NCI-H187 treated with DMSO at 0.1 percent for 48 hours (cell line): ENCODE measurements at places on chromosomes 5 and 9.

- no peak for DNase-seq
Observed at GRCh38 chr9:18185196-18185595, 288.8 kb upstream of the ADAMTSL1 start.

DNA sequence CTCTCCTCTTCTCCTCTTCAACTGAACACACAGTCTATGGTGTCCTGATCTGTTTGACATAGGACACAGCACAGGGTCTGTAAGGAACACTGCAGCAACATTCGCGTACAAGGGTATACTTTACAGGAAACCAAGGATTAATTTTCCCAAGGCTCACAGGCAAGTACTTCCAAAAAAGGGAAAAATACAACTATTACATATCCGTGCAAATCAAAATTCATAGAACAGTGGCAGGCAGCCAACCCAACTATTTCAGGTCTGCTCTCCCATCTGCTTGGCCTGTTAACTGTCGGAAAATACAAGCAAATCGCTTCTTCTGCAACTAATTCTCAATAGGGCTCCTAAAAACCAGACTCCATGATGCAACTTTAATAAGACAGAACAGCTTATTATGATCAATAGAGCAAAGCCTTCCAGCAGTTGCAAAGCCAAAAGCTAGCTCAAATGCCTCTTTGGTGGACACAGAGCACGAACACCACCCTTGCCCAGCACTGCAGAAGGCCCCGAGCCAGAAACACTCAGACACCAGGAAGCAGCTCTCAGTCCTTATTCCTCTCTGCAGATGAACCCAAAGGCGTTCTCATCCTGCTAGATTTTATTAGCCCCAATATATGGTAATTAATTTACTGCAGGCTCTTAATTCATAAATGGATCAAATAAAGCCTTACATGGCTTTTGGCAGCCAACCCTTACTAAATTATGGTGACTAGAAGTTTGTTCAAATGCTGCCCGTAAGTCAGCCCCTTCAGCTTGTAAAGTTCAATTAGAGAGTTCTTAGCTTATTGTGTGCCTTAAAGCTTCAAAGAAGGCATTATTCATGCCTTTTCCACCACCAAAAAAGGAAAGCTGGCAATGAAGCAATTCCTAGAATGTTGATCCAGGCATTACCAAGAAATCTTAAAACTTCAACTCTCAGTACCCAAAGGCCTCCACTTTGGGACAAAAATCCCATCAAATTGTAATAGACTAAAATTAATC lies 68.8 kb downstream of the ZNF608 start:
- DNase-seq: no peak

GRCh38 chr5:1801222-1801966 lies at the start of gene NDUFS6:
Gene NDUFS6, plus strand, starts transcription at chr5:1801407. Its CDS starts 11 bp downstream, at chr5:1801418.
- DNase-seq: no peak

GRCh38 chr5:94969174-94969573 lies 315.7 kb downstream of the MCTP1 start:
- DNase-seq: no peak

GRCh38 chr9:20995616-20996015 lies 35.8 kb downstream of the HACD4 start:
- DNase-seq: no peak
